Glomerular endothelial cell (primary cell): ENCODE measurements at places on chromosomes 11 and 22.
A peak's percentile ranks its signal among the peaks of the same experiment; 100 is the strongest.

GRCh38 chr11:59427068-59427382 is 812 bp upstream of the OR5A2 start:
- no peak for DNase-seq

- peak; percentile 23 for DNase-seq
Measured at GRCh38 chr22:40426594-40427333, 56.4 kb downstream of the SGSM3 start.

DNA sequence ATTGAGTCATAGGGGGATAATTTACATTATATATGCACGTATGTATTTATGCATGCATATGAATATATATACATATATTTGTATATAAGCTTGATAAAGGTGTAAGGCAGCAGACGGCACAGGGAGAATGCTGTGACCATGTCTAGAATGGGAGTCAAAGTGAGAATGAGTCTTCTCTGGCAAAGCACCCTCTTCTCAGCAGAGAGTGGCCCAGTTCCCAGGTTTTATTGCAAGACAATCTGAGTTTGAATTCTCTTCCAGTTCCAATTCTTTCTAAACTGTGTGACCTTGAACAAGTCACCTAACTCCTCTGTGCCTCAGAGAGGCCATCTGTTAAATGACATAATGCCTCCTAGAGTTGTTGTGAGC is 13.8 kb downstream of the EHF start:
- DNase-seq, result no peak

GRCh38 chr11:103358251-103358650 is 249.0 kb downstream of the DYNC2H1 start:
- no peak for DNase-seq

DNA sequence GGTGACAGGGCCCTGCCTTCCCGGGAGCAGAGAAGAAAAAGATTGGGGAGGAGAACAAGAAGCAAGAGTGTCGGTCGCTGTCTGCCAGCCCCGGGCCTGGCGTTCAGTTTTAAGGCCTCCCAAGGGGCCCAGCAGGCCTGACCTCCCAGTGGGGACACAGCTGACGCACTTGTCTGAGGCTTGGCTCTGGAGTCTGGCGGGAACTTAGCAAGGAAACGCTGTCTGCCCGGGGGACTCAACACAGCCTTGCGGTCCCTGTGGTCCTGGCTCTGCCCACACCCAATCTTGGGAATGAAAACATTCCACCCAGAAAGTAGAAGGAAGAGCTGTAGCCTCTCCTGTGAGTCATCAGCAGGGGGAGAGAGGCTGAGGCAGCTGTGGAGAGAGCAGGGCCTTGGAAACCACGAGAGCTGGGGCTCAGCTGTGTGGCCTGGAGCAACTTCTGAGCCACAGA is 54.4 kb downstream of the TRAF6 start:
- DNase-seq, result no peak

DNA sequence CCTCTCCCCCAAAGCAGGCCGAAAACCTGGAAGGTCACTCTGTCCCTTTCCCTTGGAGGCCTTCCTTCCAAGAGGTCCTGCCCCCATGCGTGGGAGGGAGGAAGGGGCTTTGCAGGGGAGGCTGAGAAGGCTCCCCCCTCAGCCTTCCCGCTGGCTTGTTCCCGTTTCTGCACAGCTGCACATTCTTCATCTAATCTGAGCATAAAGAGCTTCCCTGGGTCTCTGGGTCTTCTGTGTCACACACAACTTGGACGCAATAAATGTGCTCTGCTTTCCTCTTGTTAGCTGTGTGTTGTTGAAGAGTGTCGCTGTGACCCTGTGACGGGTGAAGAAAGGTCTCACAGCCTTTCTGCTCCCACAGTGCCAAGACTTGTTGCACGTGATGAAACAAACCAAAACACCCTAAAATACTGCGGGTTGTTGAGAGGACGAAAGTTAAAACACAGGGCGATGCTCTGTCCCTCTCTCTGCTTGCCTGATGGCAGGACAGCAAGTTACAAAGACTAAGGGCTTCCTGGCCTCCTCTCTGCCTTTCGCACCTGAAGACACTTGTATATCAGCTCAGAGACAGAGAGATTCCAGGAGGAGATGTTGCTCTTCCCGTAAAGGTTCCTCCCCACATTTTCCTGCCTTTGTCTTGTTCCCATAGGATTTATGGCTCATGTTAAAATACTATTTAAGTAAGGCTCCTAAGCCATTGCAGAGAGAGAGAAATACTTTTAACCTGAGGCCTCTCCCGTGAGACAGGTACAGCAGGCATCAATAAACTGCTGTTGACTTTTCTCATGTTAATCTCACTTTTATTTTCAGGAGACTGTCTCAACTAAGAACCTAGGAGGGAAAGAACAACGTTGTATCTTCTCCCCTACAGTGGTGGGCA is 15.4 kb upstream of the IFITM3 start:
- DNase-seq, result no peak

- DNase-seq, result no peak
Measured at GRCh38 chr11:11122749-11123148, 230.3 kb downstream of the CSNK2A3 start.

GRCh38 chr22:39081016-39081415 is 3.9 kb downstream of the APOBEC3G start:
- DNase-seq, result no peak

DNA sequence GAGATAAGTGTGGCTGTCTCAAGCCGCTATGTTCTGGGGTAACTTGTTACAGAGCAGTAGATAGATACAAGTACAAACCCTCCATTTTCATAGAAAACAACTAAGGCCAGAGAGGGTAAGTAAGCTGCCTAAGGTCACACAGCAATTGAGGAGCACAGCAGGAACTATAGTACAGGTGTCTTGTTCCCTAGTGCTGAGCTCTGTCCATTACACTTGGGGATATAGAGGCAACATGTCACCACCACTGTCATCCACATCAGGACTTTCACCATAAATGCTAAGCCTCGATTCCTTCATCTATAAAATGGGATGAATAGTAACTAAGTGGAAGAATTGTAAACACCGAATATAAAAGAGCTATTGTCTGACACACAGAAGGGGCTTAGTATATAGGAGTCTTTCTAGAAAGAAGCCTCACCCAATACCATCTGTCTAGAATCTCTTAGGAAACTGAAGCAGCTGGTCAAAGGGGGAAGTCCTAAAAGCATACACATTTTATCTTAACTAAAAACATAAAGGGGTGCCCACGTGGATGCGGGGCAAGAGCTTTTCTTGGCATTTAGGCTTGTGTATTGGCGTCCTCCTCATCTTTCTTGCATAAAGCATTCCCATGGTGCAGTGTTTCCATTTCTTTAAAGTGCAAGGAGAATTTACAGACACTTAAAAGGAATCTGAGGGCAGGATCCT is 93.8 kb upstream of the ALX4 start:
- no peak for DNase-seq

GRCh38 chr11:118164885-118165284 is 11.6 kb downstream of the SCN2B start:
- no peak for DNase-seq

GRCh38 chr11:73320763-73321603 is 12.9 kb downstream of the ARHGEF17 start:
- no peak for DNase-seq

- DNase-seq, result no peak
Measured at GRCh38 chr22:38406617-38407016, 48.4 kb downstream of the KCNJ4 start.

DNA sequence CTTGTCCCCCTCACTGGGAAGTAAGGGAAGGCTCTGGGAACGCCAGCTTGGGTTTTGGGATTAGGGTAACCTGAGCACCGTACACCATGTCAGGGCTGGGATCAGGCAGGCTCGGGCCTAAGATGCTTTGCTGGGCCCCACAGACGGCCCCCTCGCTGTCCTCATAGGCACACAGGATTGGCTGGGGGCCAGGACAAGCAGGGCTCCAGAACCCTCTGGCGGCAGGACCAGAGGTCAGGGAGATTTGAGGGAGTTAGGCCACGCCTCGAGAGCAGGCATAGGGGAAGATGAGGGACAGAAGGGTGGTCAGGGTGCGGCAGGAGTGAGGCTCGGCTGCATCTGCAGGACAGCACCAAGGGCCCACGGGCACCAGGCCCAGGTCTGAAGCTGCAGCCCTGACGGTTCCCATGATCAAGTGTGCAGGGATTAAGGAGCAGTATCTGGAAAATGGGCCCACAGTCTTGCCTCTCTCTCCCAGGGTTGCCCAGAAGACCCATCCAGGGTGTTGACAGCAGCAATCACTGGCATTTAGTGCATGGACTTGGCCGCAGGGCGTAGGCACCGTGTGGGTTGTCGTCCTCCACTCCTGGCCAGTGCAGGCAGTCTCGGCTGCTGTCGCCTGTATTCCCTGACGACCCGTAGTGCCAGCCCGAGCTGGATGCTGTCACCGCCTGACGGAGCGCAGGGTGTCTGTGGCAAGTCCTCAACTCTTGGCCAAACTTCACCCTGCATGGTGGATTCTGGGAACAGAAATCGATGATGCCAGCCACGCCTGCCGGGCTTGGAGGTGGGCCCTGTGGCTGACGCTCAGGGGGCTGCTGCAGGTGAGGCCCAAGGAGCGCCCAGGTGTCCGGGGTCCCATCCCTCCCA is 15.7 kb upstream of the GNB1L start:
- DNase-seq, result no peak

DNA sequence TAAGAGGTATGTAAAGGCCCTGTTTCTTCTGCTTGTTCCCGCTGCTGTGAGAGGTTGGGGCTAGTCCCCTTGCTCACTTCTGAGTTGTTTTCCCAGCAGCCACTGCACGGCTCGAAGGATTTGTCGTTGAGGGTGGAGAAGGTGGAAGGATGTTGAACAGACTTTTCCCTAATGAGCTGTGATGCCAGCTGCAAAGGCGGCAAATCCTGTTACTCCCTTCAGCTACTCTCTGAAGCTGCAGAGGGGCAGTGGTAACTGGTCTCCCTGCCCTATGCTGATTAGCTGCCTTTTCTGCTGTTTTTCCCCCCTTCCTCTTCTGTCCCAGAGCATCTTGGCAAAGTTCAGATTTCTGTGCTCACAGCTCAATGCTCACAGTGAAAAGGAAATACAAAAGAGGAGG is 90.4 kb upstream of the SLC25A18 start:
- no peak for DNase-seq

- DNase-seq, result no peak
Measured at GRCh38 chr11:83569134-83569805, 283.1 kb upstream of the CCDC90B start.

GRCh38 chr22:49753276-49753890 is 74.3 kb downstream of the BRD1 start:
- DNase-seq, result no peak

- no peak for DNase-seq
Measured at GRCh38 chr22:41216984-41217383, 11.9 kb downstream of the L3MBTL2 start.

DNA sequence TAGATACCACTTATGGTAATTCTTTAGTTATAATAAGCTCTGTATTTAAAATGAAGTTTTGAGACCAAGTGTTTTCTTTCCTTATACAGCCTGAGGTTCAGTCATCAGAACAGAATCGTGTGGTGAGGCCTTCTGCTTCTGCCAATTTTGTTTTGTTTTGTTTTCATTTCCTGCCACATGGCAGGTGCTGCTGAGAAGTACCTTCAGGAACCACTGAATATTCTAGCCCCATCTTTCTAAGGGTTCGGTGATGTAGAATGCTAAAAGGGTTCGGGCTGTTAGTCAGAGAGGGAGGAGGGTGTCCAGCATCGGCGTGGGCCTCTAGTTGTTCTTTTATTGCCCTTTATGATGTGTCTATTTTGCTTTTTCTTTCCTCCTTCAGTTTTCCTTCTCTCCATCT is 25.8 kb downstream of the TNRC6B start:
- DNase-seq, result no peak

GRCh38 chr11:33663121-33663520 is 37.5 kb downstream of the C11orf91 start:
- no peak for DNase-seq

DNA sequence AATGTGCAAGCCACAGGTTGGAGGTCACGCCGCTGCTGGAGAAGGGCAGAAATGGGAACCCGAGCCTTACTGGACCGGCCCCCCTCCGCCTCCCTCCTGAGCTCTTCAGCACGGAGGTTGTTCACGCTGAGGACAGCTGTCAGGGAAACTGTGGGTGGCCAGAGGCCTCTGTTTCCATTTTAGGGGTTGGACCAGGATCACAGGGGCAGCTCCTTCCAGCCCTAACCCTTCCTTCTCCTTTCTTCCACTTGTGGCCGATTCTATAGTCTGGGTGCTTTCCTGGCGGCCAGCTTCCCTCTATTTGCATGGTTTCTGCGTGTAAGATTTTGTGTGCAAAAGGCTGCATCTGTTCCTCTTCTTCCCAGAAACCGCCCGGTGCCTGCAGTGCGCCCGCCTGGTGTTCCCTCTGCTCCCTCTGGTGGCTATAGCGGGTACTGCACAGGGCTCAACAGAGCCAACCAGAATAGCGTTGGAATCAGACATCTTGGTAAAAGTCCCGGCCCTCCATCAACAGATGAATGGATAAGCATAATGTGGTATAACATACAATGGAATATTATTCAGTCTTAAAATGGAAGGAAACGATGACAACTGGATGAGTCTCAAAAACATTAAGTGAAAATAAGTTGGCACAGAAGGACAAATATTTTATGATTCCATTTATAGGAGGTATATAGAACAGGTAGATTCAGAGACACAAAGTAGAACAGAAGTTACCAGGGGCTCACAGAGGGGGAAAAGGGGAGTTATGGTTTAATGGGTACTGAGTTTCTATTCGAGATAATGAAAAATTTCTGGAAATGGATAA is 8.4 kb upstream of the SLC22A8 start:
- peak; percentile 16 for DNase-seq

GRCh38 chr11:44857490-44858090 is 93.1 kb downstream of the TP53I11 start:
- no peak for DNase-seq

DNA sequence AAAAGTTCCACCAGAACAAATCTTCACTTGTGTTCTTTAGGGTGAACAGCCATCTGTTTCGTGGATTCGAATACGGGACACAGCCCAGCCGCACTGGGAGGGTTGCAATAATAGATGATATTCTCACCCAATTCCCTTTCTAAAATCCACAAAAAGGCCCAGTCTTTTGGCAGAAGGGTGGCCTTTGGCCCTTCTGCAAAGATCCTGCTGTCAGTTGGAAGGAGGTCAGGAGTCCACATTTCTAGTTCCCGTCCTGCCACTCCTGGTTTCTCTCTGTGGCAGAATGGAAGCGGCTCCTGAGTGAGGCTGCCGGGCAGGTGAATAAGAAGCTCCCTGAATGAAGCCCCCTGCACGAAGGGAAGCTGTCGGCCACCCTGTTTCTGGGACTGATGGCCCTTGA is 11.2 kb upstream of the LINC01488 start:
- DNase-seq, result no peak
